ENCODE measurements at places on chromosomes 4 and X. TPM values are rescaled to one million over a fixed set of nuclear protein-coding genes. Genes with fewer than 3 reads are reported as not detected.

GRCh38 chrX:5163663-5164062 is 1065.0 kb downstream of the NLGN4X start:
- no peaks in the 10 kb centered on the region for H3K27me3 ChIP-seq
- no peak for DNase-seq
- H3K4me1 ChIP-seq = no peaks in the 10 kb centered on the region

DNA sequence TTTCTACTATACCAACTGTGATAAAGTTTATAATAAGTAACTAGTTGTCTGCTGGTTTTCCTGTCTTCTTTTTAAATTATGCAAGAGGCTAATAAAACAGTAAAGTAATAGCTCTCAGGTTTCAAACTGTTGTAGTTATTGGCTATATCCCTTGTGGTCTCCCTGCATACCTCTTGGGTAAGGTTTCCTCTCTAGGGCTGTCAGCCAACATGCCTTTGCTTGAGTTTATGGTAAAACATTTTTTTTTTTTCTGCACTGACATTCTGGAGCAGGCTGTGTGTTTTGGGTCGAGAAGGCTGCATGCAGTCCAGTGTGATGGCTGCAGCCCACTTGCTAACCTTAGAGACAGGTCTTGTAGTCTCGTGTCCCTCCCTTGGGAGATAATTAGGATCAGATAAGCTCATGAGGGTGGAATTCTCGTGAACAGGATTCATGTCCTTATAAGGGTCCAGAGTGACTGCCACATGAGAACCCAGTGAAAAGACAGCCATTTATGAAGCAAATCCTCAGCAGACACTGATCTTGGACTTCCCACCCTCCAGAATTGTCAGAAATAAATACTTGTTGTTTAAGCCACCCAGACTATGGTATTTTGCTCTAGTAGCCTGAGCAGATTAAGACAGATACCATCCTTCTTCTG is 831.2 kb downstream of the CCSER1 start:
- no peaks in the 10 kb centered on the region for H3K27me3 ChIP-seq
- no peak for DNase-seq
- H3K4me1 ChIP-seq = no peaks in the 10 kb centered on the region
- no peak overlapping the region for H3K27ac ChIP-seq
- no peaks in the 10 kb centered on the region for H3K36me3 ChIP-seq

DNA sequence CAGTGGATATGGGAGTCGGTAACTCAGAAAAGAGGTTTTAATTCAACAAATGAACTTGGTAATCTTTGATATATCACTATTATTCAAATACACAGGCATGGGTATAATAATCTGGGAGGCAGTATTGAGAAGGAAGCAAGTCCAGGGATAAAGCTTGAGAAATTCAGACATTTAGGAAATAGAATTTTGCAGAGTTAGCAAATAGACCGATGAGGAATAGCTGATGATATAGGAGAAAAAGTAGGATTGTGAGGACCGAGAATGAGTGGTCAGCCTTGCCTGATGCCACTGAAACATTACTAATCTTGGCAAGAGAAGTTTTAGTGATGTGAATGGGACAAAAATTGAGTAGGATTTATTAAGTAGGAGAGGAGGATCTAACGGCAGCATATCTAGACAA is 71.9 kb downstream of the TLL1 start:
- H3K27me3 ChIP-seq = no peaks in the 10 kb centered on the region
- H3K36me3 ChIP-seq = no peaks in the 10 kb centered on the region
- H3K4me3 ChIP-seq = no peak overlapping the region
- no peak overlapping the region for H3K27ac ChIP-seq
- DNase-seq = no peak

GRCh38 chr4:107993969-107994368 is 4.3 kb downstream of the HADH start:
- no peak overlapping the region for H3K27ac ChIP-seq
- DNase-seq = no peak
- H3K4me3 ChIP-seq = no peak overlapping the region

- peaks cover 31% of the 10 kb centered on the region for H3K4me1 ChIP-seq
- peaks cover 6% of the 10 kb centered on the region for H3K36me3 ChIP-seq
- H3K27me3 ChIP-seq = no peaks in the 10 kb centered on the region
- no peak overlapping the region for H3K27ac ChIP-seq
Observed at GRCh38 chrX:41688156-41688555, 617 bp upstream of the GPR34 start.

DNA sequence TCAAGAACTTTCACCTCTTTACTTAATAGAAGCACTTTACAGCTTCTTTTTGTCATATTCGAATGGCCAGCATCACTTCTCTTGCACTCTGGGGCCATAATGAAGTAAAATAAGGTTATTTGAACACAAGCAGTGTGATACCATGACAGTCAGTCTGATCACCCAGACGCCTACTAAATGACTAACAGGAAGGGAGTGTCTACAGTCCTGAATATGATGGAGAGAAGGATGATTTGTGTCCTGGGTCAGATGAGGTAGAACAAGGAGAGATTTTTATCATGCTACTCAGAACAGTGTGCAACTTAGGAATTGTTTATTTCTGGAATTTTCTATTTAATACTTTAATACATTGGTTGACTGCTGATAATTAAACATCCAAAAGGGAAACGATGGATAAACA is 284.2 kb upstream of the F9 start:
- H3K27ac ChIP-seq = no peak overlapping the region
- H3K36me3 ChIP-seq = no peaks in the 10 kb centered on the region
- H3K4me3 ChIP-seq = no peak overlapping the region
- no peaks in the 10 kb centered on the region for H3K4me1 ChIP-seq

DNA sequence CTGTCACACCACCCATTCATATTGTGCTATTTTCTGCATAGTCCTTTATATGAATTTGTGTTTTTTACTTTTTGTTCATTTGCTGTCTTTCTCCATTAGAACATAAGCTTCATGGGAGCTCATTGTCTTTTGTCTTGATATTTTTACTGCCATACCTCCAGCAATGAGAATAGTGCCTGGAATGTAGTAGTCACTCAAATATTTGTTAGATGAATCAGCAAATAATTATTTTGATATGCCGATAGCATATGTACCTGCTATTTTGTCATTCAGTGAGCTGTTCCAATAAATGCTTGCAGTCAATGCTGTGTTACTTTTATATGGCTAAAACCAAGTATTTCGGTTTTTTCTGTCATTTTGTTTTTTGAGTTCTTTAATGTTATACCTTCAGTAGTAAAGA is 43.5 kb upstream of the SLC25A31 start:
- no peaks in the 10 kb centered on the region for H3K27me3 ChIP-seq
- no peak overlapping the region for H3K4me3 ChIP-seq
- no peak overlapping the region for H3K27ac ChIP-seq
- no peaks in the 10 kb centered on the region for H3K36me3 ChIP-seq

- no peaks in the 10 kb centered on the region for H3K4me1 ChIP-seq
- H3K4me3 ChIP-seq = no peak overlapping the region
- H3K36me3 ChIP-seq = no peaks in the 10 kb centered on the region
- no peak for DNase-seq
- H3K27ac ChIP-seq = no peak overlapping the region
Observed at GRCh38 chrX:137058339-137059127, 24.7 kb upstream of the GPR101 start.

DNA sequence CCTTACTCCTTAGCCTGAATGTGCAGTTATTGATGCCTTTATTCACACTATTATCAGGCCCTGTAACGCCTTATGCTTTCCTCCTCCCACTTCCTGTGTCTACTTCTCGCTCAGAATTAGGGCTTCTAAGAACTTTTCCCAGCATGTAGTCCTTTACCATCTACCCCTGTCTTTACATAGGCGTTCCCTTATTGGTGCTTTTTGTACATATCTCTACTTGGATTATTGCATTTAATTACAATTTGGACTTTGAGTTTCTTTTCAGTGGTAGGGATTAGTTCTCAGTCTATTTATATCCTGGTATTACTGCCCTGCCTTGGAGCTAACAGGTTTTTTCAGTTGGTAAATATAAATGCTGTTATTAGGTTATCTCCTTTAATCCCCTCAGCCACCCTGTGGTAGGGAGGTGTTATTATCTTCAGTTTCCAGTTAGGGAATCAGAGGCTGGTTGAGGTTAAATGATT is 84.0 kb downstream of the RBPJ start:
- DNase-seq = no peak
- peaks cover 55% of the 10 kb centered on the region for H3K36me3 ChIP-seq
- peaks cover 36% of the 10 kb centered on the region for H3K4me1 ChIP-seq
- no peaks in the 10 kb centered on the region for H3K27me3 ChIP-seq
- H3K27ac ChIP-seq = peak overlapping the region; percentile 25
- H3K4me3 ChIP-seq = no peak overlapping the region

DNA sequence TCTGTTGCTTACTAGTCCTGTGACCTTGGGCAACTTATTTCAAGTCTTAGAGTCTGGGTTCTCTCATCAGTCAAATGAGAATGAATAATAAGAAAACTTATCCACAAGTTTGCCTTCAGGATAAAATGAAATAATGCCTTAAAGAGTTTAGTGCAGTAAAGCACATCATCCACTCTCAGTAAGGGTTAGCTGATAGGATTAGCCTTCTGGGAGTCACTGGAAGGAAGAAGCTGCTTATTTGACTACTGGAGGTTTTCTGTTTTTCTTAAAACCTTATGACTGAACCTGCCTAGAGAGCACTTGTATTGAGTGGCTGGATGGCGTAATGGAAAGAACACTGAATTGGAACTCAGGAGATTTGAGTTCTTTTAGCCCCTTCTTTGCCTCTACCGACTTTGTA is 1.8 kb downstream of the RNF128 start:
- H3K27me3 ChIP-seq = peaks cover 38% of the 10 kb centered on the region
- no peak overlapping the region for H3K27ac ChIP-seq
- H3K4me1 ChIP-seq = peaks cover 9% of the 10 kb centered on the region
- no peak for DNase-seq
- no peak overlapping the region for H3K4me3 ChIP-seq

- no peaks in the 10 kb centered on the region for H3K4me1 ChIP-seq
- H3K27ac ChIP-seq = no peak overlapping the region
- H3K36me3 ChIP-seq = no peaks in the 10 kb centered on the region
- no peak for DNase-seq
- H3K4me3 ChIP-seq = no peak overlapping the region
- H3K27me3 ChIP-seq = no peaks in the 10 kb centered on the region
Observed at GRCh38 chr4:120568731-120569130, 353.8 kb downstream of the PRDM5 start.

- peaks cover 45% of the 10 kb centered on the region for H3K4me1 ChIP-seq
- H3K27ac ChIP-seq = no peak overlapping the region
- DNase-seq = no peak
- H3K36me3 ChIP-seq = peaks cover 8% of the 10 kb centered on the region
- no peaks in the 10 kb centered on the region for H3K27me3 ChIP-seq
- H3K4me3 ChIP-seq = no peak overlapping the region
Observed at GRCh38 chr4:159108124-159108523, 5.2 kb downstream of the RAPGEF2 start.

- no peaks in the 10 kb centered on the region for H3K4me1 ChIP-seq
- H3K27me3 ChIP-seq = no peaks in the 10 kb centered on the region
- H3K27ac ChIP-seq = no peak overlapping the region
- H3K36me3 ChIP-seq = no peaks in the 10 kb centered on the region
Observed at GRCh38 chr4:12211636-12212035, 782.9 kb upstream of the HS3ST1 start.

GRCh38 chr4:7333024-7333780 is 101.5 kb downstream of the PSAPL1 start:
- H3K4me3 ChIP-seq = no peak overlapping the region
- DNase-seq = no peak
- no peaks in the 10 kb centered on the region for H3K27me3 ChIP-seq
- H3K27ac ChIP-seq = no peak overlapping the region

GRCh38 chr4:77777135-77777807 is 41.9 kb downstream of the CNOT6L start:
- H3K27ac ChIP-seq = no peak overlapping the region
- H3K27me3 ChIP-seq = no peaks in the 10 kb centered on the region
- no peak overlapping the region for H3K4me3 ChIP-seq
- peaks cover 20% of the 10 kb centered on the region for H3K4me1 ChIP-seq

- H3K27ac ChIP-seq = peak overlapping the region; percentile 71
- H3K27me3 ChIP-seq = no peaks in the 10 kb centered on the region
- H3K36me3 ChIP-seq = peaks cover 38% of the 10 kb centered on the region
- DNase-seq = no peak
- H3K4me1 ChIP-seq = peaks cover 67% of the 10 kb centered on the region
- no peak overlapping the region for H3K4me3 ChIP-seq
Observed at GRCh38 chr4:26877961-26878360, 17.3 kb downstream of the STIM2 start.

- H3K27me3 ChIP-seq = no peaks in the 10 kb centered on the region
- peaks cover 3% of the 10 kb centered on the region for H3K4me1 ChIP-seq
- no peak overlapping the region for H3K27ac ChIP-seq
- no peak overlapping the region for H3K4me3 ChIP-seq
- no peak for DNase-seq
Observed at GRCh38 chrX:46957297-46957696, 45.1 kb downstream of the JADE3 start.

DNA sequence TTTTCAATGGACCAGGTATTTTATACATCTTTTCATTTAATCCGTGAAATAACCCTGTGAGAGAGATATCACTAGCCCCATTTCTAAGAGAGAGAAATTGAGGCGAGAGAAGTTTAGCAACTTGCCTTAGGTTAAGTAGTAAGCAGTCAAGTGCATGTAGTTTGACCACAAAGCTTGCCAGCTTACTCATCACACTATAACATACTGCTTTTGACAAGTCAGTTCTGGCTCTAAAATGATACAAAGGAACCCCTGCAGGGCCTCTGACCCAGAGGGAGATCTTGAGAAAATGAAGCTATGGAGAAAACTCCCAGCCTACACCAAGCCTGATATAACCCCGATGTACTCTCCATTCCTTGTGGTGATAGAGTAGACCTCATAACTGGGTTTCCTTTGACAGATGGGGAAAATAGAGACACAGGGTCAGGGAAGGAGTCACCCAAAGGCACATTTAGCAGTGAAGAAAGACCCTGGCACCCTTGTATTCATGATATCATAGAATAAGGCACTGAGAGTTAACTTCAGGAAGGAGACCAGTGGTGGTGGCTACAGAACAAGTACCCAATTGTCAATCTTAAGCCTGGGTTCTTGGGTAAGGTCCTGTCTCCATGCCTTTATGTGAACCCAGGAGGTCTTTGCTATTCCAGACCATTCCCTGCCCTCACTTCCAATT is 60.2 kb upstream of the MSN start:
- no peaks in the 10 kb centered on the region for H3K27me3 ChIP-seq
- no peak overlapping the region for H3K4me3 ChIP-seq
- H3K27ac ChIP-seq = peak overlapping the region; percentile 82

DNA sequence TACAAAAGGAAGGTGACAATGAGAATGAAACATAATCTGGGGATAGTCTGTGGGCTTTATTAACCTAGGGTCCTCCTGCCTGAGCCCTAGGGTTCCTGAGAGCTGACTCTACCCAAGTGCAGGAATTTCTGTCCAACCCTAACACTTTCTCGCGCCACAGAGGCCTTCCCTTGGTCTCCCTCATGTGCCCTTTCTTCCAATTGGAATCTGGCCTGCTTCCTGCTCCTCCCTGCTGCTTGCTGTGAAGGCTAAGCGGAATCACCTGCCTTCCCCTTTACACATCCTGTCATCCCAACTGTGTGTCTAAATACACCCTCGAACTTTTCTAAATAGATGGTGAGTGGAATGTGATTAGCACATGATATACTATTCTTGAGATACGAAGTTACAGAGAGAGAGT is 5.9 kb downstream of the MAGEA11 start:
- DNase-seq = no peak
- H3K4me3 ChIP-seq = no peak overlapping the region
- no peak overlapping the region for H3K27ac ChIP-seq
- H3K36me3 ChIP-seq = no peaks in the 10 kb centered on the region
- H3K4me1 ChIP-seq = no peaks in the 10 kb centered on the region

Gene APELA
- not detected for total RNA-seq

Gene PDZD4
- total RNA-seq = 1.1 TPM

Gene ZGRF1
- total RNA-seq = 28.9 TPM

Gene TBC1D8B
- 1.5 TPM for total RNA-seq

Gene TLR10
- total RNA-seq = 0.53 TPM

Gene SMIM14
- total RNA-seq = 7.6 TPM

Gene DUSP21
- not detected for total RNA-seq

Gene CYSLTR1
- 14.4 TPM for total RNA-seq

Gene F11
- not detected for total RNA-seq

Gene NAP1L5
- total RNA-seq = 5.4 TPM

Gene F8A2
- total RNA-seq = not detected

Measured in activated CD4-positive, alpha-beta memory T cell treated with anti-CD3 and anti-CD28 coated beads, Interleukin-2, amount 10 ng/mL, durations not matched to agents 7 days and 5 days (primary cell).